CD4-positive, alpha-beta T cell treated with Interleukin-4 for 1 hour (primary cell): ENCODE measurements at places on chromosomes 4 and X.

- DNase-seq = no peak
These were observed 9.6 kb downstream of the ODAPH start for GRCh38 chr4:75565481-75565880.

GRCh38 chrX:110168585-110168984, 149.3 kb downstream of the AMMECR1 start:
- DNase-seq = no peak

GRCh38 chr4:164821711-164822110, 55.3 kb upstream of the APELA start:
- DNase-seq = no peak

- no peak for DNase-seq
These were observed 1.8 kb upstream of the TMEM164 start for GRCh38 chrX:110000847-110001713.

GRCh38 chr4:93748373-93749291, 79.9 kb upstream of the ATOH1 start:
- DNase-seq = no peak

DNA sequence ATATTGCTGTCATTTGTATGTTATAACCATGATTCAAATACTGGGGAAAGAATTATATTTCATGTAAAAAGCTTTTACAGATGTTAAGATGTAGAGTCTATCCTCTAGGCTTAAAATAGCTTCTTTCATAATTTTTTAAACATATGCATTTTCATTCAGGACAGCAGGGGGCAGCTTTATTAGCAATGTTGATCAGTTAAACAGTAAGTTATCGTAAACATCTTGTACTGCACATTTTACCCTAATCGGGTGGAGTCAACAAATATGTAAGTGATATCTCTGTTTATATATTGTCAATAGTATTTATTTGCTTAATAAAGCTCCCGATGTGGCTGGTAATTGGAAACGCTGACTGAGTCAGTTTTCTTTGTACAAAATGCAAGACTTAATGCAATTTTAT, 142.5 kb upstream of the MED14 start:
- DNase-seq = no peak

DNA sequence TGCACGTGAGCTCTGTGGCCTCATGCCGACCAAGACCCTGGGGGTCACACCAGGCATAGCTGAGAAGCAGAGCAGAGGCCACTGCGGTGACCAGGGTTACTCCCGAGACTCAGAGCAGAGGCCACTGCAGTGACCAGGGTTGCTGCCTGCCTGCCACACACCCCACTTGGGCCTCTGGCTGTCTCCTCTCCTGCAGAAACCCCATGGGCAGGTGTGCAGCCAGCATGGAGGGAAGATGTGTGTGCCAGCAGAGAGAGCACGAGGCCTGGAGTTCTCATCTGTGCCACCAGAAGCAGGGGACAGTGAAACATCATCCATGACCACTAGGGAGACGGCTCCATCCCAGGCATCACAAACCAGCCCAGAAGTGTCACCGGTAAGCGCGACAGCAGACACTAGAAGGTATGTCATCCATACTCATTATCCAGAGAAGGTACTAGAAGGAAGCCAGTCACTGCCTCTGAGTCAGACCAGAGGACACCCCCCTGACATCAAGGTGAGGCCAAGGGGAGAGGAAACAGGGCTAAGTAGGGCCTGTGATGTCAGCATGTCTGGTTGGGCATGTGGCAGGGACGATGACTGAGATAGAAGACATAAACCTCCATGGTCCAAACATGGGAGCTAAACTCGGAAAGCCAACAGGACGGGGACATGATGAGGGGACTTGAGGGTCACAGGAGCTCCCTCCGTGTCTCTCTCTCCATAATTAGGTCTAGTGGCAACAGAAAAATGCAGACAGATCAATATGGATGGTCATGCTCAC, 24.2 kb upstream of the SPON2 start:
- DNase-seq = no peak

DNA sequence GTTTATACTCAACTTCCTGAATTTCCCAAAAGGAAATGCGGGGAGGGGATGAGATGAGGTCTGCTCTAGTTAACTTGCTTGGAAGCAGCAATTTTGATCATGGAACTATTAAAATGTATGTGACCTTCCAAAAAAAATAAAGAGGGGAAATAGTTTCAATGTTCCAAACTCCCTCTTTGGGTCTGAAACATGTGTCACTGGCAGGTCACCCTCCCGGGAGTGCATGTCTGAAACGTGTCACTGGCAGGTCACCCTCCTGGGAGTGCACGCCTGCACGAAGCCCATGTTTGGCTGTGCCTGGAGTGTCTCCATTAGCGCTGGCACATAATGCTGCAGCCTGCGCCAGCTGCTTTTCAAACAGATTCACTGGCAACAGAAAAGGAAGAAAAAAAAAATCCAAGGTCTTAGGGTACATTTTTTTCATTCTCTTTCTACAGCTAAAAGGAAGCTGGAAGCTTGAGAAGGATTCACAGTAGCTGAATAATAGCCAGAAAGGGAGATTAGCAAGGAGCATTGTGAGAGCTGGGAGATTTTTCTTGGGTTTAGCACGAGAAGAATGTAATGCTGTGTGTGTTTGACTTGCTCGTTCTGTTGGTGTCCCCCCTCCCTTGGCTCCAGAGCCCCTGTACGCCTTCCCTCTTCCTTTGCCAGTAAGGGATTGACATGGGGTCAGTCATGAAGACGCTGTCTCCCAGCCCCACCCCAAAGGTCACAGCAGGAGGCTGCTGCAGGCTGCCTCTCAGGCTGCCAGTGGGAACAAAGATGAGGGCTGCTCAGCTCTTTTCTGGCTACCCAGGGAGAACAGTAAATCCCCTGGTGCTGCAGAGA, 39.2 kb upstream of the TLR3 start:
- no peak for DNase-seq

DNA sequence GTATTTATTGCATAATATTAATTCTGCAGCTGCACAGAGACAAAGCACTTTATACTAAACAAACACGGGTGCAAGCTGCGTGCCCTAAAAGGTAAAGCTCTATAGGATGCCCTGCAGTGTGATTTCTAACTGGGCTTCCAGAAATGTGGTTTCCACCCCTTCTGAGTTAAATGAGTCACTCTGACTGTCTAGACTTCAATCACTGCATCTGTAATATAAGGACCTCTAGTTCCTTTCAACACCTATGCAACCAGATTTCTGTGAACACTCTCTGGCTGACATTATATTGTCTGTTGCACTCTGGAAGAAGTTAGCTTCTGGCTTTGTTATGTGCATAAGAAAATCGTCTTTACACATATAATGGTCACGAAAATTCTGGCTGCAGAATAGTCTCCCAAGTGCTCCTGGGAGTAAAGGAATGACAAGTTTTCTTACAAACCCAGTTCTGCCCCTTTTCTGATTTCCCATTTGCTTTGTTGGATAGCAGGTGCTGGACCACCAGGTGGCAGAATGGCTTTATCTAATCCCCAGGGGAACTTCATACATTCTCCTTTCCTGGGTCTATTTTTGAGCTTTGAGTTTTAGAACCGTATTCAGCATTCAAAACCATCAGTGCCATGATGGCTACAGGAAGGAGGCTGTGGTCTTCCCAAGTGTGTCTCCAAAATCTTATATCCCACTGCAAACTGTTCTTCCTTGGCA, 842.2 kb downstream of the STIM2 start:
- no peak for DNase-seq

DNA sequence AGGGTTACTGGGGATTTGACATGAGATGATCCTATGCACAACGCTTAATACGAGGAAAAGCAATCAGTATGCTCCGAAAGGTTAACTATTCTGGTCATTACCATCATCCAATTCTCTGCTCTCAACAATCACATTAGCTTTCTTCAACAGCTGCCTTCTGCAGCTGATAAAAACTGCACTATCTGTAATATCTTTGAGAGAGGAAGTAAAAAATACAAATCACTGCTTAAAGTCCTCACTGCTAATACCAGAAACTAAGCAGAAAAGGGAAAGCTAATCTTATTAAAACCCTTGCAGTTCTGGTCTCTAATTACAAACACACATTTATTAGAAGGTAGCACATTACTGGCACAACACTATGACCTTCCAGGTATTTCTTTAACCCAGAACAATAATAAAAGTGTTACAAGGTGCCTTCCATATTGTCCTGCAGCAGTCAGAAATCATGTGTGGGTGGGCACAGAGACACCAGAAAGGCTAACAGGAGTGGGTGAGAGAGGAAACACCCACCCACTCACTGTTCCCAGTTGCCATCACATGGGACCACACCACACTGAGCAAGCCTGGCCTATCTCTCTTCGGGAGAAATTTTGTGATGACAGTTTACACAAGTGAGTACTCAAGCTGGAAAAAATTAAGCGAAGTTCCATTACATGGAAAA, 71.0 kb downstream of the RELL1 start:
- no peak for DNase-seq

- peak; percentile 7 for DNase-seq
These were observed 50.3 kb downstream of the HTRA3 start for GRCh38 chr4:8319731-8320385.

GRCh38 chrX:154412468-154412867, 1.1 kb downstream of the TAFAZZIN start:
- DNase-seq = peak; percentile 52

DNA sequence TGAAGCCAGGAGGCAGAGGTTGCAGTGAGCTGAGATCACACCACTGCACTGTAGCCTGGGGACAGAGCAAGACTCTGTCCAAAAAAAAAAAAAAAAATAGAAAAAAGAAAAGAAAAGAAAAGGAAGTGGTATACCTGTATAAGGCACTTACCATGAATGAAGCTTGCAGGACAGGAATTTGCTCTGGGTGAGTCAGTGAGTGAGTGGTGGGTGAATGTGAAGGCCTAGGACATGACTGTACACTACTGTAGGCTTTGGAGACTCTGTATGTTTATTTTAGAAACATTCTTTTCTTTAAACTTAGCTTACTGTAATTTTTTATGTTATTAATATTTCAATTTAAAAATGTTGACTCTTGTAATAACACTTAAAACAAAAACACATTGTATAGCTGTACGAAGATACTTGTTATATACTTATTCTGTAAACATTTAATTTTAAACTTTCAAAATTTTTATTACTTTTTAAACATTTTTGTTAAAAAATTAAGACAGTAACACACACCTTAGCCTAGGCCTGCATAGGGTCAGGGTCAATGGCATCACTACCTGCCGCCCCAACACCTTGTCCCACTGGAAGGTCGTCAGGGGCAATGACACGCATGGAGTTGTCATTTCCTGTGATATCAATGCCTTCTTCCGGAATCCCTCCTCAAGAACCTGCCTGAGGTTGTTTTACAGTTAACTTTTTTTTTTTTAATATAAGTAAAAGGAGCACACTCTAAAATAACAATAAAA, 78.7 kb downstream of the CLNK start:
- no peak for DNase-seq

DNA sequence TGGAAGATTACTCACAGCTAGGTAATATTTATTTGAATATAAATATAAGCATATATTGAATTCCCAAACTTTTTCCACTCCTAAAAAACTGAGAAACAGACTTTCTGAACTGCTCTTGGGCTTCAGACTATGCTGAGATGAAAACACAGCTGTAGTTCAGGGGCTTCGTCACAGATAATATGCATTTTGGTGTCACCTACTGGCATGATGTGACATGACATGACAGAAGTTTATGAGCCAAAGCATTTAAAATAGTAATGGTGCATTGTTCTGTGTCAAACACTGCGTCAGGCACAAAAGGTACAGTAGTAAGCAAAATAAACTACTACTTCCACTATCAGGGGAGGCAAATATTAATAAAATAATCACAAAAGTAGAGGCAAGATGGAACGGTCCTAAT, 171.3 kb downstream of the BTC start:
- no peak for DNase-seq

DNA sequence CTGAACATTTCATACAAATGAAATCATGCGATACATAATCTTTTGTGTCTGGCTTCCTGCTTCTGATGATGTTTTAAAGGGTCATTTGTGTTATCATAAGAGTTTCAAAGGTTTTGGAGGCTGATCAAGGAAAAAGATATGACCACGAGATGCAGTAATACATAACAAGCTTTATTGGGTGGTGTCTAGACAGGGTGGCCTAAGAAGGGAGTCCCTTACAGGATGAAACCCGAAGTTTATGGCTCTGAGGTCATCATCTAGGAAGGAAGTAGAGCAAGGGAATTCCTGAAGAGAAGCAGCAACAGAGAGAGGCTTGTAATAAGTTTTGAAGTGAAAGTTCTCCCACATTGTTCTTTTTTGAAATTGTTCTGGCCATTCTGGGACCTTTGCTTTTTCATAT, 40.8 kb upstream of the SOD3 start:
- DNase-seq = no peak

DNA sequence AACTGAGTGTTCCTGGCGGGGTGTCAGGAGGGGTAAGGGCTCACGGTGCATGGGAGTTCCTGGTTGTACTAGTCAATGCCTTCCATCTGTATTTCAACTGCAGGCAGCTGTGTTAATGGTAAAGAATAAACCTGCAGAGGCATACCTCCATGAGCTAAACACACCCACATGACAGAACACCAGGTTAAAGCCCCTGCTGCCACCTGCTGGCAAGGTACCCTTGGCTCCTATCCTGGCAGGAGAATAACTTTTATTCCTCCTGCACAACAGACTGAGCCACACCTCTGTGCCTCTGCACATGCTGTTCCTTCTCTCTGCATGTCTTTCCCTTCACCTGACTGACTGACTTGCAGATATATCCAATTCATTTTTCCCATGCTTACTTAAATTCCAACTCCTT, 11.1 kb downstream of the ITIH6 start:
- DNase-seq = peak; percentile 39

DNA sequence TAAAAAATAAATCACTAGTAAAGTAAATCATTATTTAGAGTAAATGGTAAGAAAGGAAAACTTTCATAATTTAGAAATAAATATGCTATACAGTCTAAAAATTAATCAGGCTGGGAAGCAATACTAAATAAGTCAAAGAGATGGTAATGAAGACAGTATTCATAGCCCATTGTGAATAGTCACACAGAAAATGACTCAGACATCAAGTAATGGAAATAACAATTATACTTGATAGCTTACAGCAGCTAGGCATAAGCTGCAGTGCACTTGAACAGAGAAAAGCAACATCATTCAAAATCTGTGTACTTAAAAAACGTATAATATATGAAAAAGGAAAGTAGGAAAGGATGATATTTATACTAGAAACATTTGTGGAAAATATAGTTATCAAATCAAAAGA, 642.5 kb upstream of the GNPDA2 start:
- DNase-seq = no peak
